Motor neuron (in vitro differentiated cells): ENCODE measurements at places on chromosomes 11 and 22. TPM values are rescaled to one million over a fixed set of nuclear protein-coding genes. Genes with fewer than 3 reads are reported as not detected.
A peak's percentile ranks its signal among the peaks of the same experiment; 100 is the strongest.

DNA sequence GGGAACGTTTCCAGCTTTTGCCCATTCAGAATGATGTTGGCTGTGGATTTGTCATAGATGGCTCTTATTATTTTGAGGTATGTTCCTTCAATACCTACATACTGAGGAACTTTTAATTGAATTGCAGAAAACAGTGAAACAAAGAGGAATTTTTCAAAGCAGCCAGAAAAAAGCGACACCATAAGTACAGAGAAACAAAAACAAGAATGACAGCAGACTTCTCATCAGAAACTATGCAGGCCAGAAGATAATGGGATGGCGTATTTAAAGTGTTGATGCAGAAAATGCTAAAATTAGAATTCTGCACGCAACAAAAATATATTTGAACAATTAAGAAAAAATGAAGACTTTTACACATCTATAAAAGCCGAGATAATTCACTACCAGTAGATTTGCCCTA lies 95.4 kb upstream of the TIMP3 start:
- ATAC-seq: no peak

DNA sequence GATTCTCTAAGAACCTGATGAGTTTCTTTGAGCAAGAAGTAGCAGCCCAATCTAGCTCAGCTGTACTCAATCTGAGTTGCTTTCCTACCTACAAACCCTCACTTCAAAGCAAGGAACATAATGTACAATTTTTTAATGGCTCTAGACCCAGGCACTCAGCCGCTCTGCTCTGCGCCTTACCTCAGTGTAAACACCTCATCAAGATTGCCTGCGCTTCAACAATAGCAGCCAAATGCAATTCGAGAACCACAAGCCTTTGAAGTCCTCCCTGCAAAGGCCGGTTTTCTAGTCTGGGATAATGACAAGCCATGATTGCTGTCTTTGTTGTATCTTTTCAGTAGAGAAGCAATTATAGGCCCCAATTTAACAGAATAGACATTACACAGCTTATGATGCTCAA lies 38.0 kb downstream of the JHY start:
- ATAC-seq: no peak

DNA sequence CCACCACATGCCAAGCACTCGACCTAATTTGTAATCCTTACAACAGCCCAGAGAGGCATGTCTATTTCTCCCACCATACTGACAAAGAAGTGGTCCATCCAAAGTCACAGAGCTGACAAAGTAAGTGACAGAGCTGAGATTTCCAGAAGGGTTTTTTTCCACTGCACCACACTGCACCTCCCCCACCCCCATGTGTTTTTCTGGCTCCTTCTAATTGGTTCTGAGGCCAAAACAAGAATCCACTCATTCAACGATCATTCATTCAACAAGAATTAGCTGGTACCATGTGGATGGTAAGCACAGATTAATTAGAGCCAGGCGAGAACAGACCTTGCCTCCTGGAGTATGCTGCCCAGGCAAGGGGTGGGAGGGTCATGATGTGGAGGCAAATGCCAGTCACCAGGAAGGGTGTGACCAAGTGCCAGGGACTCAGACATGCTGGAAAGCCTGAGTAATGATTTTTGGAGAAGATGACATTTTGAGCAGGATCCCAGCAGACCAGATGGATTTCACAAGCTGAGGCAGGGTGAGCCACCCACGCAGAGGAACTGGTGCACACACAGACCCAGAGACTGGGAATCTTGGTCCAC lies 14.9 kb upstream of the PRG2 start:
- no peak for ATAC-seq

DNA sequence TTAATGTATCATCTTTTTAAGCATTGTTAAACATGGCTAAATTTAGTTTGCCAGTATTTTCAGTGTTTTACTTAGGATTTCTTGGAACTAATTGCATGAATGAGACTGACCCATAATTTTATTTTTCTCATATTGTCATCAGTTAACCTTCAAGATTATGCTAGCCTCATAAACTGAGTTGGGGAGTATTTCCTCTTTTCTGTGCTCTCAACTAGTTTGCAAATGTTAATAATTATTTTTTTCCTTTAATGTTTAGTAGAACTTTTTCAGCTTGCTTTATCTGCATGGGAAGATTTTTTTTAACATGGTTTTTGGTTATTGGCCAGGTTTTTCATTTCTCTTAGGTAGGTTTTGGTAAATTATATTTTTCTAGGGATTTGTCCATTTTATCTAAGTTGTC lies 235.4 kb upstream of the SESN3 start:
- no peak for ATAC-seq

- no peak for ATAC-seq
Observed at GRCh38 chr22:48951836-48952235, 875.8 kb downstream of the BRD1 start.

DNA sequence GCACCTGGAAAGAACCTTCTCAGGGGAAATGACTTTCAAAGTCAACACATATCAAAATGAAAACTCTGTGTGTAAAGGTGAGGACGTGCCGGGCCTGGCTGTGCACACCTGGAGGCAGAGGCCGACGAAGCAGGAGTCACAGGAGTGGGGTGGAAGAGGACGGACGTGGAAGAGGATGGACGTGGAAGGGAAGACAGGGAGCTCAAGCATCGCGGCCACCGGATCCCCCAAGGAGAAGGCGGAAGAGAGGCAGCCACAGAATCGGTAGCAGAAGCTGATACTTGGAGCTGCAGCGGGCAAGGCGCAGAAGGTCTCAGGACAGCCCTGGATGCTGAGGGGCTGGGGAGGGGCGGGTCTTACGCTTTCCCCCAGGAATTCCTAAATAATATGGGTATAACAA lies 519.8 kb downstream of the BRD1 start:
- no peak for ATAC-seq

DNA sequence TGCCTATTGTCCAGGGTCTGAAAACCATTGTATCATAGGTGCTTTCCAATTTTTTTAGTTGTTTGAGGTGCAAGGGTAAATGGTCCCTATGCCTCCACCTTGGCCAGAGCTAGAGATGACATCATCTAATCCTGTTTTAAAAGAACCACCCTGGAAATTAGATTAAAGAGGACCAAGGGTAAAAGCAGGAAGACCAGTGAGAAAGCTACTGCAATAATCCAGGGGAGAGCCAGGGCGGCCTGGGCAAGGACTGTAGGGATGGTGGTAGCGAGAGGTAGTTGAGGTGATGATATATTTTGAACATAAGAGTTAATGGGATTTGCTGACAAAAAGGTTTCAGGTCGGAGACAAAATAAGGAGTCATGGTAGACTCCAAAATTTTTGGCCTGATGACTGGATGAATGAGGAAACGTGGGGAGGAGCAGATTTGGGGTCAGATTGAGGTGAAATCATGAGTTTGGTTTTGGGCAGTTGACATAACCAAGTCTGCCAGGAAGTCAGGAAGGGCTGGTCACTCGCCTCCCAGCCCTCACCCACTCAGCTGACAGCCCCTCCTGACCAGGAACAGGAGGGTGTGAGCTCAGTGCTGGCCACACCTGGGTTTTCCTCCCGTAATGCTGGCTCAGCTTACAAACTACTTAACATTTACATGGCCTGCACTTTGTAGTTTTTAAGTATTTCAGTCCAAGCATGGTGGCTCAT lies 23.0 kb downstream of the SCN4B start:
- ATAC-seq: no peak

DNA sequence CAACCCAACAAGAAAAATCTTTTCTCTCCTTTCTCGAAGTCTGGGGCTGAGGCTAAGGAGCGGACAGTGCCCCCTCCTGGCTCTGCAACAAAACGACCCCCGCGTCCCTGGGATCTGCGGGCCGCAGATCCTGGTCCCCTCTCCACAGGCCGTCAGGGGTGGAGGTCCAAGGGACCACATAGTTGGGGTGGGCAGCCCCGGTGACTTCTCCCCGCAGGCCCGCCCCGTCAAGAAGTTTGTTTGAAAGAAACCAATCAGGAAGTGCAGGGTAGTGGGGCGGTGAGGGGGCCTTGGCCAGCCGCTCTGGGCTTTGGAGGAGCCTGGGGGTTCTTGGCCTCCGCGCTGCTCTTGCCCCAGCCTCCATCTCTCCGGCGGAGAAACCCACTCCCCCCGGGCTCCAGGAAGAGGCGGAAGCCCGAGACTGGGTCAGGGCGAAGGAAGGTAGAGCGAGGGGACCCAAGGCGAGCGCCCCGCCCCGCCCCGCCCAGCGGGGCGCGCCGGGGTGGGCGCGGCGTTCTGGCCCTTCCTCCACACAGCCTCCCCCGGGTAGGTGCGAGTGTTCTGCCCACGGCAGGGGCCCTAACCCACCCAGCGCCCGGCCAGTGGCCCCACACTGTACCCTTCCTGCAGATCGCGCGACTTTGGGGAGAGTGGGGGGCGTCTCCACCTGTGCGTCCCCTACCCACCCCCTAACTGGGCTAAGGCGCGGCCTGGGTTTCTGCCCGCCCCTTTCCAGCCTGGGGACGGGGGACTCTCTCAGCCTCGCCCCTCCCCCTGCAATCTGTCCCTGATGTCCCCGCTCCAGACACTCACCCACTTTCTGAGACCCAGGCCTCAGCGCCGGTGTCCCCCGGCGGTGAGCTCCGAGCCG lies 1.3 kb downstream of the TP53I11 start:
- ATAC-seq: peak; percentile 44

GRCh38 chr22:35864545-35865165 lies 147.0 kb downstream of the APOL5 start:
- ATAC-seq: no peak

DNA sequence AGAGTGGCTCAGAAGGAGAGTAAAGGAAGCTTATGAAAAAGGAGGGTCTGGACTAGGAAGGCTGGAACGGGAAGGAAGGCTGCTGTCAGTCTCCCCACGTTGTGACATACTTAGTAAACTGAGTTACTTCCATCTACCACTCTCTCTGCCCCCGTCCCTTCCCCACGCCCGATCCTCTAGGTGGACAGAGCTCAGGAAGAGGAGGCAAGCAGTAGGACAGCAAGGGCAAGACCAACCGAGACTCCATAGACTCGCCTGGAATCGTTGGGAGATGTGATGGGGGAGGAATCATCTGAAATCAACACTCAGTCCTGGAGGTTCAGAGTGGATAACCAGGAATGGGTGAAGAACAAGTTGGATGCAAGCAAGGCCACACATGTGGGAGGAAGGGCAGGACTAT lies 240.7 kb downstream of the BUD13 start:
- no peak for ATAC-seq

- no peak for ATAC-seq
Observed at GRCh38 chr11:118216621-118217481, 8.0 kb downstream of the JAML start.

GRCh38 chr11:60252213-60253108 lies 9.5 kb upstream of the MS4A4E start:
- ATAC-seq: no peak

DNA sequence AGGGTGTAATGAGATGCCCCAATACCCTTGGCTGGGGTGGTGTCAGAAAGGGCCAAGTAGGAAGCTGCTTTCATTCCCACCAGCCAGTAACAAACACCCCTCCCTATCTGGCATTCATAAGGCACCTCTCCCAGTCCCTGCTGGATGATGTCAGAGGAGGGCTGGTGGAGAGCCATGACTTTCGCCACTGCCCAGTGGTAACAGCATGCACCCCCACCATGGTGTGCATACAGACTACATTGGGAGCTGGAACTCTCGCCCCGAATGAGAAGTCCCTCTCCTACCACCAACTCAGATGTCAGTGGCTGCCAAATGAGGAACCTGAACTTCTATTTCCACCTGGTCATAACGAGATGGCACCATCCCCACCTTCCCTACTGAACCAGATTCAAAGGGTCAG lies 73.3 kb downstream of the SGSM3 start:
- no peak for ATAC-seq

DNA sequence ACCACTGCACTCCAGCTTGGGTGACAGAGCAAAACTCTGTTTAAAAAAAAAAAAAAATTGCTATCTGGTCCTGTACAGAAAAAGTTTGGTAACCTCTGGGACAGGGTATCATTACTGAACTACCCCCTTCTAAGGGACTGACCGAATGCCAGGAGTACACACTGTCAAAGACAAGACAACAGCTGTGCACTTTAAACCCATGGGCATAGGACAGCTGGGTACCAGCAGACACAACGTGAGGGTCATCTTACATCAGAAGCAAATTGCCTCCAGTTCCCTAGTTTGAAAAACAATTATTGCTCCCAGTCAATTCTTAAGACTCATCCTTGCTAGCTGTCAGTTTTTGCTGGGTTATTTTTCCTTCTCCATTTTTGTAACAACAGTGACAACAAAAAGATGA lies 17.8 kb downstream of the CD59 start:
- no peak for ATAC-seq

GRCh38 chr11:96221244-96222070 lies 121.5 kb downstream of the MAML2 start:
- ATAC-seq: no peak

- ATAC-seq: no peak
Observed at GRCh38 chr11:11743216-11743615, 98.6 kb upstream of the USP47 start.

DNA sequence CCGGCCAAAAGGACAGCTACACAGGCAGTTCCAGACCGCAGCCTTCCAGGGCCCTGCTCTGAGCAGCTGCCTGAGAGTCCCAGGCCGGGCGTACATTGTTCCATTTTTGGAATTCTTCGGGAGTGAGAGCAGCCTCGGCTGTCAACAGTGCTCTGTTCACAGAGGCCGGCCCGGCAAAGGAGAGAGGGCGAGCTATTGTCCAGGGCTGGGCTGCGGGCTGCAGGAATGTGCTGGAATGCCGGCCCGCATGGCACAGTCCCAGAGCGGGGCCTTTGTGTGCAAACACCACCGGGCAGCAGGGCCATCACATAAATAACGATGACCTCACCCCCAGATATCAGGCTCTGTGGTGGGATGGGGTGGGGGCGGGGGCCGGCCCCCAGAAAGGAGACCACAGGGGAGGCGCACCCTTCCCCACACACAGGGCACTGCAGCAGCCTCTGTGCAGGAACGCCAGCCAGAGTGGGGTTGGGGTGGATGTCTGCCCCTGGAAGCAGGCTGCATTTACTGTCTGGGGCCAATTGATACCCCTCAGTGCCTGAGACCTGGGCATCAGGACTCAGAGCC lies 15.8 kb downstream of the LINC01488 start:
- ATAC-seq: peak; percentile 96

- no peak for ATAC-seq
Observed at GRCh38 chr22:24855794-24856193, 49.8 kb downstream of the SGSM1 start.

Gene POU2AF1
- 0.13 and 1.8 TPM in 2 replicates for total RNA-seq

Gene CLMP
- total RNA-seq: 11.3 and 11.6 TPM in 2 replicates

Gene TMEM45B
- 0.20 TPM in 1 of 2 replicates, not detected in the other for total RNA-seq

Gene IFITM1
- 0.16 TPM in 1 of 2 replicates, not detected in the other for total RNA-seq

Gene ARRB1
- 10.7 and 20.3 TPM in 2 replicates for total RNA-seq

Gene APOC3
- not detected in 2 replicates for total RNA-seq

Gene VPS51
- 137 and 148 TPM in 2 replicates for total RNA-seq

Gene PHOX2A
- 0.73 and 0.87 TPM in 2 replicates for total RNA-seq

Gene MPPED2
- total RNA-seq: 0.90 and 1.4 TPM in 2 replicates

Gene NCR3LG1
- 41.7 and 46.6 TPM in 2 replicates for total RNA-seq

Gene ASCL3
- total RNA-seq: not detected in 2 replicates
